ENCODE measurements at places on chromosomes 7 and 10.

DNA sequence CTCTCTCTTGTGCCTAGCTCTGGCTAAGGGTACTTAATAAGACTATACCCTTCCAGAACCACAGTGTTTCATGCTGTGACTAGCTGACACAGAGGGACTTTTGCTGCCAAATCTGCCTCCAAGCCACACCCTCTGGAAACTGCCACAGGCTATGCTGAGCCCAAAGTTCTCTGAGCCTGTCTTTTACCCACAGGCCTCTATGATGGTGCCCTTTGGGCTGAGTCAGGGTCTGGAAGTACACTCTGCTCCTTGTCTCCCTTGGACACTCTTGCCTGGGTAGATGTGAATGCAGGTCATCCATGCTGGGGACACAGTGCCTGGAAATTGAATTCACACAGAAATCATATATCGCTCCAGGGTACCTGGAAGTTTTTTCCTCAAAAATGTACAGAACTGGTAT lies 22.6 kb downstream of the DYDC1 start:
- DNase-seq, result no peak

DNA sequence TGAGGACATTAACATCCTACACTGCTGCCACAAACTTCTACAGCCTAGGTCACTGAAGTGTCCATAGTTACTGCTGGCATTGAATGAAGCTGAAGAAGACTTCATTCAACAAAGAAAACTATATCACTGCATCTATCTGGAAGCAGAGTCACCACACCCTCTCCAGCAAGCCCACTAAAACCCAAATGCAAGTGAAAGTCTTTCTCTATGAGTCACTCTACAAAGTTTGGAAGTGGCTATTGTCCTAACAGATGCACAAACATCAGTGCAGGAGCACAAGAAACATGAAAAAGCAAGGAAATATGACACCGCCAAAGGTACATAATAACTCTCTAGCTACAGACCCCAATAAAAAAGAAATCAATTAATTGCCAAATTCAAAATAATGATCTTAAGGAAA lies 43.5 kb upstream of the CAMK2B start:
- no peak for DNase-seq

DNA sequence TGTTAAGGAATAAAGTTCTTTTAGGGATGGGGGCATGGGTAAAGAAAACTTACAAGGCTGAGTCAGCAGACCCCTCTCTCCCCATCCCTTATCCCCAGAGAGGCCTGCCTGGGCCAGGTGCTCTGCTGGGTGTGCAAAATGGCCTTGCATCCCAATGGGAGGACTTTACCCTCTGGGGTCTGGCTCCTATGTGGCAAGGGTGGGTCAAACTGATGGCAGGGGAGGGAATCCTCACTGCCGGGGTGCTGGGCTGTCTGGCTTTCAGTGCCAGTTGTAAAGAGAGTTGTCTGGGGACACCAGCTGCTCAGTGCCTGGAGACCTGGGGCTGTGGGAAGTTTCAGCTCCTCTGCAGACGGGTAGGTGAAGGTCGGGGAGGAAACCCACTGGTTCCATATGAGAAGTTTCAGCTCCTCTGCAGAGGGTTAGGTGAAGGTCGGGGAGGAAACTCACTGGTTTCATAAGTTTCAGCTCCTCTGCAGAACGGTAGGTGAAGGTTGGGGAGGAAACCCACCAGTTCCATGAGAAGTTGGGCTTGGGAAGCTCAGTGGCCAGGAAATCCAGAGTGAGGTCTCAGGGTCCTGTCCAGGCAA lies 127.2 kb upstream of the PODXL start:
- no peak for DNase-seq

- no peak for DNase-seq
These were observed 322.7 kb downstream of the CRPPA start for GRCh38 chr7:16098585-16099179.

GRCh38 chr7:22331704-22332103 lies 25.2 kb downstream of the RAPGEF5 start:
- DNase-seq, result no peak

GRCh38 chr7:100434297-100435144 lies 1.8 kb downstream of the PPP1R35 start:
- no peak for DNase-seq

DNA sequence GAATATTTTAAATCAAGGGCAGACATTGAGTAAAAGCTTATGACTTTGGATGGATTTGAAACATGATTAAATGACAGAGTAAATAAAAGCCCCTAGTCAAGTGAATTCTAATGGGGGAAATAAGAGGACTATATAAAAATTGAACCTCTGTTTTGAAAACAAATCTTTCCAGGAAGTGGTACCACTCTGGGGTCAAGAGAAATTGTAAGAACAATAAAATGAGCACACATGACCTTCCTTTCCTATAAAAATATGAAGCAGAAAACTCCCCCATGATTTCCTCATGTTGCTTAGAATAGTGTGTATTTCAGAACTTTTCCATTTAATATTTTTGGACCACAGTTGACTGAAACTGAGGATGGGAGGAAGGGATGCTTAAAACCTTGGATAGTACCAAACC lies 12.3 kb upstream of the CLDN12 start:
- no peak for DNase-seq

DNA sequence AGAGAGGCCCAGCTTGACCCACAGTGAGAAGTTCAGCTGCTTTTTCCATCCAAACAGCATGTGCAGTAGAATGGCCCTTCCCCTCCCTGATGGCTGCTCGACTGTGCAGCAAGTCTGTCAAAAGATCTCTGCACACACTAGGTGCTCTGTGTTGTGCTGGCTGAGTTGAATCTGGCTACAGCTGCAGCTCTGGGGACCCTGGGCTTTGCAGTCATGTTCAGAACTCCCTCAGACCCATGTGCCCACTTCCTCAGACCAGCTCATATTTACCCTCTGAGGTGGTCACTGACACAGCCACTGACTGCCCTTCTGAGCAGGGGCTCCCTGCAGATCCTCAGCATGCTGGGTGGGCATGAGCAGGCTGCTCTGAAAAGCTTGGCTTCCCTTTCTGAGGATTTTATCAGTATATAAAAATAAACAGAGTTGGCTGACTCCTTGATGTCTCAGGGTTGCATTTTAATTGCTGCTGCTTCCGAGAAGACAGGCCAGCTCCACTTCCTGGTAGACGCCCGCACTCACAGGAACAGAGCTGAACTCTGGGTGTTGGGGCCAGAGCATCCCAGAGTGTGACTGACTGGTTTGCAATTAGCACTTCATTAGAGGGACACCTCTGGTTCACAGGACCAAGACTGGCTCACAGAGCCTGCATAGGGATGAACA lies 507.9 kb downstream of the RPS24 start:
- no peak for DNase-seq

- no peak for DNase-seq
These were observed 74.5 kb downstream of the CCDC6 start for GRCh38 chr10:59831658-59832503.

GRCh38 chr7:108246227-108246837 lies 116.2 kb upstream of the LAMB4 start:
- DNase-seq, result peak; percentile 95

DNA sequence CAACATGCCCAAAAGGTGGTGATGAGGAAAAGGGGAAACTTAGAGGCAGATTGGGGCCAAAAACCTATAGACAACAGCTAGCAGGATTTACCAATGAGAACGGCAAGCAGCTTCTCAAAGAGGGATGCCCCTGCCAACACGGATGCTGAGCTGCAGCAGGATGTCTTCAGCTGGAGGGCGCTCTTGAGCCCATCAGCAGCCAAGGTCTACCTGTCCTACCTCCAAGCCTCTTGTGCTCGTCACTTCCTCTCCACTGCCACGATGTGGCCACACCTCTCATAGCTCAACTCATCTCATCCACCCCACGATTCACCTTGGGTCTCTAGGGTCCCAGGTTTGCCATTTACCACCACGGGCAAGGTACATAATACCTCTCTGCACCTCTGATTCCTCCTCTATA lies 36.5 kb downstream of the DLG5 start:
- no peak for DNase-seq

- DNase-seq, result no peak
These were observed 28.2 kb upstream of the ZPBP start for GRCh38 chr7:50121286-50121685.

GRCh38 chr7:30252885-30253795 lies 31.3 kb upstream of the ZNRF2 start:
- peak; percentile 31 for DNase-seq

- peak; percentile 54 for DNase-seq
These were observed 30.5 kb downstream of the CPED1 start for GRCh38 chr7:121019018-121019417.

GRCh38 chr10:131854579-131855335 lies 46.1 kb upstream of the PPP2R2D start:
- DNase-seq, result no peak

DNA sequence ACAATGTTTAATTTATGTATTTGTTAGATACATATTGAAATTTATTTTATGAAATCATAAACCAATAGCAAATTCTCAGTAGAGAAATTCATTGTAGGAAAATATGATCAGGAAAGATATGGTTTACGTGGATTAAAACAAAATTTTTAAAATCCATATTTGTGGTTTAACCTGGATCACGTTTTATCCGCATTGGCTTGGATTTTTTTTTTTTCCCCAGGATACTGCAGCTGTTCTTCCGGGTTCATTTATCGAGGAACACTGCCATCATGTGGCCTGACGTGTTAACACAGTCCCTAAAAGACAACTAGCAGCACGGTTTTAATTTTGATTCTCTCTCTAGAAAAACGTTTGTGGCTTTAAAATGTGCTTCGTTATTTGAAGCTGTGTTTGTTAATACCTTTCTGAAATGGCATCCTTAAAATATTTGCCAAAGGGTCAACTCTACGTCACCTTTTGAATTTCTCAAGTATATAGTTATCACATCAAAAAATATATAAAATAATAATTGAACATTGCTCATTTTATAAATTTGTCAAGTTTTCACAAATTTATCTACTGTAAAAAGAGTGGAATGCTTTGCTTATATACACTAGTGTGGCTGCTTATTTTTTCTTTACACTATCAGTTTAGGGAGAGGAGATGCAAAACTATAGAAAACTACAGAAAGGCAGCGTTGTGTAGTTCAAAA lies 8.7 kb upstream of the ASB4 start:
- DNase-seq, result peak; percentile 71

DNA sequence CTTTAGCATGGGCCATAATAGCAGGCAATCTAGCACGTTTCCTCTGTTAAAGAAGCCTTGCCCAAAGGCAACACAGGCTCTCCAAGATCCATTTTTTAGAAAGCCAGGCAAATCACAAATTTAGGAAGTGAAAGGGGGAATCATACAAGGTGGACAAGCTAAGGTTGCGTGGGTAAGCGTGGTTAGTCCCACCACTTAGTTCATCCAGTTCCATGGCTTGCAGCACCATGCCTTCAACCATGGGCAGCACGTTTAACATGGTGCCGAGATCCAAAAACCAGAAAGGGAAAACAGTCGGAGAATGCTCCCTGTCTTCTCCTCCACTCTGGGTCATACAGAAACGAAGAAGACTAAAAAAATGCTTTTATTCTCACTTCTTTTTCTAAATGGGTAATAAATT lies 234.4 kb upstream of the IMMP2L start:
- DNase-seq, result no peak

Measured in brain microvascular endothelial cell (primary cell).